CD4-positive, alpha-beta T cell treated with Interleukin-10 for 1 hour (primary cell): ENCODE measurements at places on chromosomes 7 and 10.

DNA sequence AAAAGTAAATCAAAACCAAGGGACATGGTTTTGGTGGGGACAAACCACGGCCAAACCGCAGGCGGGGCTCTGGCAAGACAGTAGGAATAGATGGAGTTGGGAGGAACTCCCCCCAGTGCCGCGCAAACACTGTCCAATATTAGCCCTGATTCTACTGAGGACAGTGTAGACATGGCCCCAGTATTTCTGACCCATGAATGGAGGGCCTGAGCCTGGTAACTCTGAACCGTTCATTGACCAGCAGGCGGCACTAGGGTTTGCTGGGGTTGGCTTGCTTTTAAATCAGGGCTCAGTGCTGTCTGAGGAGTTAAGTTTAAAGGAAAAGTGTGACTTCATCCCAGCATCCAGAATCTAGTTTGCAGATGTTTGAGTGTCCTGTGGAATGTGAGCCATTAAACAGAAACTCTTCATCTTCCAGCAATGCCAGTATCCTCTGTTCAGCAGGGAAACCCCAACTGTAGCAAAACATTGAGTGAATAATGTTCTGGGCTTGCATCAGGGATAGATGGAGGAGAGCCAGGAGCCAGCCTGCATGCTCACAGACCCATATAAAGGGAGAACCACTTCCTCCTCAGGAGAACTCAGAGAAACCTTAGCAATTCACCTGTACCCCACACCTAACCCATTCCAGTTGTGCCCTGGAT is 147.4 kb upstream of the PRSS58 start:
- DNase-seq = no peak

DNA sequence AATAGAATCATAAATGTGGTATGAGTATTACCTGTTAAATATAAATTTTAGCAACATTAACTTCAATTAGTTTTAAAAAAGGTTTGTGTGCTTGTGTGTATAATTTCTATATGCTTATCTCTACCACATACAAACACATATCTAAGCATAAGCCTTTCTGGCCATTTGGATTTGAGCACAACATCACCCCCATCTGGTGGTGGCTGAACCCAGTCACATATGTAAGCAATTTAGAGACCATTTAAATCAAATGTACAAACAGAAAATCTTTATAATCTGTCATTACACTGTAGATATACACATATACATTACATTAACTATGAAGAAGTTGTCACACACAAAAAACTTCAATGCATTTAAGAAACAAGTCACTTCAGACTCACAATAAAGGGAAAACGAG is 31.7 kb downstream of the GPR22 start:
- DNase-seq = peak; percentile 25

GRCh38 chr10:79374312-79375191 is 27.3 kb downstream of the PPIF start:
- DNase-seq = peak; percentile 73

DNA sequence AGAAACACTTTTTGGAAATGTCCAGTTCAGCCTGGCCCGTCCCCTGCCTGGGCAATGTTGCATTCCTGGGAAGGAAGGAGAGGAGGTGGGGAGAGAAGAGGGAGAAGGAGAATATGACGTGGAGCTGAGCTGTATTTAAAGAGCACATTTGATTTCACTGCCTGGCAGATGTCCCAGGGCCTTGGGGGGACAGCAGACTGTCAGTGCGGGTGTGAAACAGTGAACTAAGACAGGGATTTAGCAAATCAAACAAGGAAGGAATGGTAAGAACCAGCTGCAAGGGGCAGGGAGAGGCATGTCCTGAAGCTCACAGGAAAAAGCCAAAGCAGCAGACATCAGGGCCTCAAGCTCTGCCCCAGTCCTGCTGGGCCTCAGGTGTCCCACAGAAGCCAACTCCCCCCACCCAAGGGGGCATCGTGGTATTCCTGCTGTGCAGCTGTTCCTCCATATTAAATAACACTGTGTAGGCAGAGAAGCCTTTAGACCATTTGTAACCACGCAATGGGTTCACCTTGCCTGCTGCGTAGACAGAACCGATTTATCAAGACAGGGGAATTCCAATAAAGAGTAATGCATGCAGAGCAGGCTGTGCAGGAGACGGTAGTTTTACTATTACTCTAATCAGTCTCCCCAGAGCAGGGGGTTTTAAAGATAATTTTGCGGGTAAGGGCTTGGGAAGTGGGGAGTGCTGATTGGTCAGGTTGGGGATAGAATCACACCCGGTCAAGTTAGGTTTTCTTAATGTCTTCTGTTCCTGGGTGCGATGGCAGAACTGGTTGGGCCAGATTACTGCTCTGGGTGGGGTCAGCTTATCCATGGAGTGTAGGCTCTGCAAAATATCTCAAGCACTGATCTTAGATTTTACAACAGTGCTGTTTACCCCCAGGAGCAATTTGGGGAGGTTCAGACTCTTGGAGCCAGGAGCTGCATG is 18.3 kb downstream of the LEP start:
- DNase-seq = no peak

DNA sequence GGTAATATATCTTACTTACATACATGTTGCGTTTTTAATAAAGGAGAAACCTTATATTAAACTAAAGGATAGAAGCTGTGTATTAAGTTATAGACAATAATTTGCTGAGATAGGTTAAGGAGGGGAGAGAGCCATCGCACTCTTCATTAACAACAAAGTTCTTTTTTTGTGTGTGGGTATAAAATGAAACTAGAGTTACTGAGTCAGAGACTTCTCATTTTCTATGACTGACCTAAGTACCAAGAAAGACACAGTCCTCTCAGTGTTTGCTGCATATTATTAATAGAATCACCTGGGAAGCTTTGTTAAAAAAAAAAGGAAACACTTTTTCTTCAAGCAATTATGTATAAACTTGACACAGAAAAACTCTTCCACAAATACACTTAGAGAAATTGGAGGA is 31.4 kb downstream of the FEZF1 start:
- no peak for DNase-seq

- no peak for DNase-seq
Measured at GRCh38 chr10:109919220-109919619, 4.1 kb downstream of the XPNPEP1 start.

- no peak for DNase-seq
Measured at GRCh38 chr7:43569424-43569823, 13.5 kb upstream of the STK17A start.

- no peak for DNase-seq
Measured at GRCh38 chr10:101644002-101644401, 51.0 kb downstream of the FBXW4 start.

DNA sequence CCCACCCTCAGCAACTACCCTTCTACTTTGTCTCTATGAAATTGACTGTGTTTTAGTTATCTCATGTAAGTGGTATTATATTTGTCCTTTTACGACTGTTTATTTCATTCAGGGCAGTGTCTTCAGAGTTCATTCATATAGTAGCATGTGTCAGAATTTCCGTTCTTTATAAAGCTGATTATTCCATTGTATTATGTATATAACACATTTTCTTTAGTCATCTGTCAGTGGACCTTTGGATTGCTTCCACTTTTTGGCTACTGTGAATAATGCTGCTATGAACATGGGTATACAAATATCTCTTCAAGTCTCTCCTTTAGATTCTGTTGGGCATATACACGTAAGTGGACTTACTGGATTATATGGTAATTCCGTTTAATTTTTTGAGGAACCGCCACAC is 14.5 kb downstream of the SLF2 start:
- no peak for DNase-seq

DNA sequence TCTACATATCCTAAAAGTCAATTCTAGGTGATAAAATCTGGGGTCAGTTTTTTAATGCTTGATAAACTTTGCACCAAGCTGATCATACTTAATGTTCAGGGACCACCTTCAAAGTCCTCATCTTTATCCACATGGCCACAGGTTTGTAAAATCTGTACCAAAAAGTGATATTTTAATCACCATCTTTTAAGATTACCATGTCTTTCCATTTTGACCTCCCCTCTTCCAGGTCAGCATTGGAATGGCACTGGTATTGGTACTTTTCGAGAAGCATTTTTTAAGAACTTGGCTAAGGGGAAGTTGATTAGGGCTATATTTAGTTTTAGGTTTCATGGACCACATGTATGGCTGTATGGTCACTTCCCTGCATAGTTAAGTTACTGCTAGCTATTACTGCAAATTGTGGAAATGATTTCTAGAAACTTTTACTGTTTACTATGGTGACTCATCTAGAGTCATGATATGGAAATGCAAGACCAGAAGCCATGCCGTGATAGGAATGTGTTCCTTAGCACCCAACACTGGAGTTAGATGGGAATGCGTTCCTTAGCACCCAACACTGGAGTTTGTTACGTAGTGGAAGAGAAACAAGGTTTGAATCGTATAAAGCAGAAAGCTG is 50.8 kb upstream of the ABLIM1 start:
- DNase-seq = no peak
